Mesothelial cell of epicardium (in vitro differentiated cells): ENCODE measurements at places on chromosomes 4 and X.

- DNase-seq: no peak
Measured at GRCh38 chrX:18410038-18410437, 15.4 kb upstream of the CDKL5 start.

DNA sequence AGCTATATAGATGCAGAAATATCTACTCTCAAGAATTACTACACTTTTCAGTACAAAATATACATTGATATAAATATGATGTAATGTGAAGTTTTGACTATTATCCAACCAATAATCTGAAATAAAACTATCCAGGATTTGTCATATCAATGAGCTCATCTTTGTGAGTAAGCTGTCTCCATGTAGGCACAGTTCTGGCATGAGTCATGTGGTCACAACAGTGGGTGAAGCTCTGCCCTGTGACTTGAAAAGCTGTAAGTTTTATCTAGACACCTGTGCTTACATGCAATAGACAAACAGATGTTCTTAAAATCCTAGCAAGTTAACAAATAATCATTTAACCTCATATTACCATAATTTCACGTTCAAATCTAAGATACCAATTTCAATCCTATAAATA, 192.7 kb downstream of the GABRG1 start:
- no peak for DNase-seq

GRCh38 chr4:156103311-156103710, 149.6 kb upstream of the CTSO start:
- DNase-seq: no peak

DNA sequence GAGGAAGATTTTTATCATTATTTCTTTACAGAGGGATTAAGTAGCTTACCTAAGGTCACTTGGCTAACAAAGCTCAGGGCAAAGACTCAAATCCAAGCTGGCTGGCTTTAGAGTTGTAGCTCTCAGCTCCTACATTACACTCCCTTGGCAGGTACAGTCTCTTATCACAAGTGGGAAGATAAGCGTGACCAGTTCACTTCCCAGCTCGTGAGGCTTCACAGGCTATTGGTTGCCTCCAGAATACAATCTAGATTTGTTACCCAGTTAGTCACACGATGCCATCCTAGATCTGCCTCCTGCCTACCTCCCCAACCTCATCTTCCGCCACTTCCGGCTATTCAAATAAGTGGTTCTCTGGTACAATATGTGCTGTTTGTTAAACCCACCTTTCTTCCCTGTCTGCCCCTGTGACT, 3.7 kb downstream of the MMRN1 start:
- no peak for DNase-seq

- DNase-seq: no peak
Measured at GRCh38 chr4:146179784-146180370, 4.4 kb downstream of the LSM6 start.

DNA sequence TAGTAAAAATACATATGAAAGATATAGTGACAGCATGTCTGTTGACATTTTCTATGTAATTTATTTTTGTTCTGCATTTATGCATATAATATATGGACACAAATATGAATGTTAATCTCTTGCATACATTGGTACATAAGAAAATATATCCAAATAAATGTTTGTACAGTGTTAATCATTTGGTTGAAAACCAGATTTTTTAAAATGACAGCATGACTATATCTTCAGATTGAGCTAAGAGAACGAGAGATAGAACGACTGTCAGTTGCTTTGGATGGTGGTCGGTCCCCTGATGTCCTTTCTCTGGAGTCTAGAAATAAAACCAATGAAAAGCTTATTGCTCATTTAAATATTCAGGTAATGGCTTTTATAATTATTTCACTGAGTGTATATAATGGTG, 15.3 kb downstream of the CEP135 start:
- no peak for DNase-seq

- DNase-seq: no peak
Measured at GRCh38 chrX:40617566-40617965, 5.7 kb upstream of the MPC1L start.

DNA sequence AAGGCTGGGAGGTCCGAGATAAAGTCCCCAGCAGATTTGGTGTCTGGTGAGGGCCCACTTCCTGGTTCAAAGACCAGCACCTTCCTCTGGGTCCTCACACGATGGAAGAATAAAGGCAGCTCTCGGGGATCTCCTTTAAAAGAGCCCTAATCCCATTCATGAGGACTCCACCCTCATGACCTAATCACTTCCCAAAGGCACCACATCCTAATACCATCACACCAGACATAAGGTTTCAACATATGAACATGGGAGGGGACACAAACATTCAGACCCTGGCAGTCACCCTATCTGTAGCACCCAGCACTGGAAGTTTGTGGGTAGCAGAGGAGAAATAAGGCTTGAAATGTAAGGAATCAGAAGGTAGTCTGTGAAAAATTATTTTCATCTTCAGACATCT, 112.9 kb upstream of the NOCT start:
- DNase-seq: no peak

DNA sequence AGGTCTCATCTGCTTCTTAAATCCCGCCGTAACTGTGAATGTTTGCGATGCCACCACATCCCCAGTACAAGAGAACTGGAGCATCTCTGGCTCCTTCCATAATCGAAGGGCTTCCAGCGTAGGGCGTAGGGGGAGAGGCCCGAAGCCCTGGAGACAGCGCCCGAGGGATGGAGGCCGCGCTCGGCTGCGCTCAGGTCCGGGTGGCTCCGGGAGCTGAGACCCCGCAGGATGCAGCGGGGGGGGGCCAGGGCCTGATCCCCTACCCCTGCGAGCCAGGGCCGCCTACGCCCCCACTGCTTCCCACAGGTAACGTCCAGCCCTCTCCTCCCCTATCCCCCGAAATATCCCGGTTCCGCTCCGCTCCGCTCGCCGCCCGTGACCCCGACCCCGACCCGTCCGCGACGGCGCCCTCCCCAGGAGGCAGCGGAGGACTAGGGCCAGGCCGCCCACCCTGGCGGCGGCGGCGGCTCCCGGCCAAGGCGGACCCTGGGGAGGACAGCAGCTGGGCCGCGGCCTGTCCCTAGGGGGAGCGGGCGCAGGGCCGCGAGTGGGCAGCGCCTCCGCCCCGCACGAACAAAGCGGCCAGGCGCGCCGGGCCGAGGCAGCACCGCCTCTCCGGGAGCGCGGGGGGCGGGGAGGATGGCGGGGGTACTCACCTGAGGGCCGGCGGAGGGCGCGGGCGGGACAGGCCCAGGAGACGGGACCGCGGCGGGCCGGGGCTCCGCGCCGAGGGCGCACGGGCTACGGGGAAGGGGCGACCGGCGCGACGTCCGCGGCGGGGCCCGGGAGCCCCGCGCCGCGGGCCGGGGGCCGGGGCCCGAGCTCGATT, 723 bp downstream of the WDFY3 start:
- DNase-seq: peak; percentile 73

DNA sequence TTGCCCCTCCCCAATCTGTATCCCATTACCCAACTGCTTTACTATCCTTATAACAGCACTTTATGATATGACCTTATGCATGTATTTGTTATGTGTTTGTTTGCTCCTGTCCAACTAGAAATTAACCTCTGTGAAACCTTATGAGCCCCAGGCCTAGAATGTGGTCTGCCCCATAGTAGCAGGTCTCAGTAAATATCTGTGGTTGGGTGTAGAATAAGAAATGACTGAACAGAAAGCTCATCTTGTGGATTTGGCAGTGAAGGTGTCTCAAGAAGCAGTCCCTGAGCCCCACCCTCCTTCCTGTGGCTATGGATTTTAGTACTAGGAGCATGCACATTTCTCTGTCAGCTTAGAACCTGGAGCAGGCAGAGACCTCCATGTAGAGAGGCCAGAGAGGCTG, 229.0 kb upstream of the LCORL start:
- no peak for DNase-seq

GRCh38 chr4:132437117-132437516, 712.0 kb upstream of the PCDH10 start:
- DNase-seq: no peak

- DNase-seq: no peak
Measured at GRCh38 chr4:187668526-187669082, 327.0 kb upstream of the ZFP42 start.

GRCh38 chr4:114132830-114133229, 153.4 kb upstream of the ARSJ start:
- DNase-seq: no peak

DNA sequence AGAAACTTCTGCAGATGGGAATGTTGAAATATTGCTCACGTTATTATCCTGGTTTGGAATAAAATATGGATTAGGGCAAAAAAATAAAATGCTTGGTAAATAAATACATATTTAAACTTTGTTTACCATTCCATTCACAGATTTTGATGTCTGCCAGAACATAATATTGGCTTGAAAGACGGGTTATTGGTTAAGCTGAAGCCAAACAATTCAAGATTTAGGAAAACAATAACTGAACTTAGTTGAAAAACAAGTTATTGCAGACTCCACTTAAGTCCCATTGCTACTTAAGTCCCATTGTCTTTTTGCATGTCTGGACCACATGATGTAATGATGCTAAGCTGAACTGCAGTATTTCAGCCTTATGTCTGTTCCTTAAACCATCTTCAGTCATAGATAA, 722.5 kb downstream of the FAT4 start:
- no peak for DNase-seq

GRCh38 chr4:77367638-77368037, 210.6 kb downstream of the CCNG2 start:
- no peak for DNase-seq

DNA sequence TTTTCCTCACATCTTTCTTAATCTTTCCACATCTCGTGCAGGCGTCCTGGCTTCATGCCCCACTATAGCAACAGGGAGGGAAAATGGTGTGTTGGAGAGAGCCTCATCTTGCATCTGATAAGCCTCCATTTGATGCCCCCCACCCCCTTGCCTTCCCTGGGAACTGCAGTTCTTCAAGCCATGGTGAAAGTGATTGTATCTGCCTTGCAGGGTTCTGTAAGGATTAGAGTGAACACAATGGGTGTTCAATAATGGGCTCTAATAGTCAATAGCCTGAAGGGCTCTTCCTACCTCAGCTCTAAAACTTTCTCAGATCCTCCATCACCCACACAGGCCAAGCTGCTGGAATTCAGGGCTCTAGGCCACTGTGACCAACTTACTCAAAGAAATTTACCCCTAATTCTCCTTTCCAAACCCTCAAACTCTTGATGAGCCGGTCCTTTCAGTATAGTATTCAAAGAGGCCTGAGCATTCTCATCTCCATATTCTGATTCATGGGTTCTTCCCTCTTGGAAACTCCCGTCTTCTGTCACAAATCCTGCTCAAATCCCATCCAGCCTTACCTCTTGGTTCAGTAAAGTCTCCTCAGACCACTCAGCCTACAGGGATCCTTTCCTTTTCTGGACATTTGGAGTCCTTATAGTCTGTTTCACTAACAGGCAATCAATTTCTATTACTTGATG, 128.3 kb upstream of the TRIM2 start:
- no peak for DNase-seq

DNA sequence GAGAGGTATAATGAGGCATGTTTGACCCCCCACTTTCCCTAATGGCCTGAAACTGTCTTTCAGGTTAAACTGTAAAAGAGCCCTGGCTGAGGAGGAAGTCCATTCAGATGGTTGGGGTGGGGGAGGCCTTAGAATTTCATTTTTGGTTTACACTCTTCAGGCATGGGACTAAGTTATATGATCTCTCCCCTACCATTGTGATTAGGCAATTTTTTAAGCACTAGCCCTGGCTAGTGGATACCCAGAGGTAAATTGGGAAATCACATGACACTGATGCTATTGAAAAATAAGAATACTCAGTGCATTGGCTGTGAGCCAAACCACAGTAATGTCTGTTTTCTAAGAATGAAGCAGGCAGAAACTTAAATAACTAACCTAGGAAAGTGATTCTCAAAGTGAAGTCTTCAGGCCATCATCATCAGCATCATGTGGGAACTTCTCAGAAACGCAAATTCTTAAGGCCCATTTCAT, 149.7 kb downstream of the RRAGB start:
- no peak for DNase-seq

DNA sequence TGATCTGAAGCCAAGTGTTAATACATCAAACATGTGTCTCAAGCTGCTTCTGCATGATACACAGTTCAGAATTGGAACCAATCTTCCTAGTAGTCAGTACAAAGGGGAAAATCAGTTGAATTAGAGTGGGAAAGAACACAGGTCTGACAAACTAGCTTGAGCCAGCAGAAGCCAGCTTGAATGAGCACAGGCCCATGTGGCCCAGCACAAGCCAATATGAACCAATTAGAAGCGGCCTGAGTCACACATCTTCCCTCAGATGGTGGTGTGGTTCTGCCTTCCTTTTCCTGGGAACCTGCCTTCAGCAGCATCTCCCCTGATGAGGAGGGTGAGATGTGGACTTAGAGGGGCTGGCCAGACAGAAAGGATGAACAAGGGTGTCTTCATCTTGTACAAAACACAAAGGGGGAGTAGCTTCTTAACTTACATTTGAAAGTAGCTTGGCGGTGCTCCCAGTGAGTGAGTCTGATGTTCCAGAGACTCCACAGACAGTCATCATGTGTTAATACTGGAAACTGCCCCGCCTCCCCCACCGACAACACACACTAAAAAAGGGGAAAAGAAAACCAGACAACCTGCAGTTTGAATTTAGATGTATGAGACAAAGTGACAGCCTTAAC, 72.0 kb downstream of the FRMPD4 start:
- no peak for DNase-seq

DNA sequence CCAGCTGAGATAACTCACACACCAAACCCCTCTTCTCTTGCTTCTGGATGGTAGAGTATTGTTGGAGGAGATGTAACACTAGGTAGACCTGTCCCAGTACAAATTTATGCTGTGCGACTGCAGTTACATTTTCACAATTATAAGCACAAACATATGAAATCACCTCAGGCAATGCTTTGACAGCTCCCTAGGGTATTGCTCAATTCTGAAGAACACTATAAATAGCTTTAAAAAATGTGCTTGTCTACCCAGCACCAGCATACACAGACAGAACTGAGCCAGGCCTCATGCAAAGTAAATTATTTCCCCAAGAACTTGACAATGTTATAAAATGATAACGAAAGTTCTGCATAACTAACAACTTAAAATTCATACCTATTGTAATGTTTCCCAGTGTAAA, 1999.1 kb upstream of the ADGRL3 start:
- no peak for DNase-seq

- no peak for DNase-seq
Measured at GRCh38 chrX:13702111-13702789, 13.3 kb downstream of the RAB9A start.

- DNase-seq: no peak
Measured at GRCh38 chr4:8846046-8846720, 25.5 kb downstream of the HMX1 start.

- DNase-seq: no peak
Measured at GRCh38 chr4:166202991-166203390, 330.0 kb downstream of the TLL1 start.

GRCh38 chr4:86720508-86721068, 126.5 kb downstream of the PTPN13 start:
- no peak for DNase-seq

- DNase-seq: no peak
Measured at GRCh38 chrX:76184276-76184675, 11.4 kb downstream of the PBDC1 start.

- DNase-seq: no peak
Measured at GRCh38 chr4:155819066-155819465, 47.0 kb downstream of the ASIC5 start.

DNA sequence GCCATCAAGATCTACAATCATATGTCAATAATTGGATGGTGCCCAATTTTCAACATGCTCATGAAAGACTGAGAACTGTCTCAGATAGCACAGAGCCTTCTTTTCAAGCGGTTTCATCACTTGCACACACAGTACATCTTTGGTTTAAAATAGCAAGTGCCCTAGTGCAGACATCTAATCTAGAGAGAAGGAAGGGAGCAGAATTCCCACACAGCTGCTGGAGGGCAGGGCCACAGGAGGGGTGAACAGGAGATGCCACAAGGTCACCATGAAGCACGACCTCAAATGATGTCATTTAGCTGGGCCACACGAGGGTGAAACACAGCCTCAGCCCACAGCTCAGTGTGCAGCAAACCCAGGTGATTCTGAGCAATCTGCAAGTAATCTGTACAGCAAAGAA, 24.3 kb downstream of the LEF1 start:
- DNase-seq: no peak
